Hematopoietic multipotent progenitor cell (in vitro differentiated cells): ENCODE measurements at places on chromosomes 11 and 22. TPM values are rescaled to one million over a fixed set of nuclear protein-coding genes. Genes with fewer than 3 reads are reported as not detected.

- DNase-seq, result no peak
These were observed 19.6 kb downstream of the MORC2 start for GRCh38 chr22:30948930-30949342.

DNA sequence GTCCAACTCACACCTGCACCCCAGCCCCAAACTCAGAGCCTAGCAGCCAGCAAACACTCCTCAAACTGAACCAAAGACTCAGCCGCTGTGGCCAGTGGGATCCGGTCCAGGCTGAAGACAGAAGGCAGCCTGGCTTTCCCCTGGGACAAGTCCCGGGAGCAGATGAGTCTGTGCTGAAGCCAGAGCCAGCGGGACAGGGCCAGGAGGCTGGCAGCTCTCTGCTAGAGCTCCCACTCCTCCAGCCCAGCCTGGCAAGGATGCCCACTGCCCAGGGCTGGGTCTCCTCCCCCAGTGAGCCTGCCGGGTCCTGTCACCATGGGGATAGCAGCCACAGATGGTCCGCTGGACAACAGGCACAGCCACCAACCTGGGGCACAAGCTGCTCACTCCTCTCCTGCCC, 42.9 kb upstream of the PRR5 start:
- DNase-seq, result no peak

The ASCL2 gene
- 6.7 TPM for total RNA-seq

GRCh38 chr11:115221461-115222069, 282.6 kb downstream of the CADM1 start:
- DNase-seq, result no peak

DNA sequence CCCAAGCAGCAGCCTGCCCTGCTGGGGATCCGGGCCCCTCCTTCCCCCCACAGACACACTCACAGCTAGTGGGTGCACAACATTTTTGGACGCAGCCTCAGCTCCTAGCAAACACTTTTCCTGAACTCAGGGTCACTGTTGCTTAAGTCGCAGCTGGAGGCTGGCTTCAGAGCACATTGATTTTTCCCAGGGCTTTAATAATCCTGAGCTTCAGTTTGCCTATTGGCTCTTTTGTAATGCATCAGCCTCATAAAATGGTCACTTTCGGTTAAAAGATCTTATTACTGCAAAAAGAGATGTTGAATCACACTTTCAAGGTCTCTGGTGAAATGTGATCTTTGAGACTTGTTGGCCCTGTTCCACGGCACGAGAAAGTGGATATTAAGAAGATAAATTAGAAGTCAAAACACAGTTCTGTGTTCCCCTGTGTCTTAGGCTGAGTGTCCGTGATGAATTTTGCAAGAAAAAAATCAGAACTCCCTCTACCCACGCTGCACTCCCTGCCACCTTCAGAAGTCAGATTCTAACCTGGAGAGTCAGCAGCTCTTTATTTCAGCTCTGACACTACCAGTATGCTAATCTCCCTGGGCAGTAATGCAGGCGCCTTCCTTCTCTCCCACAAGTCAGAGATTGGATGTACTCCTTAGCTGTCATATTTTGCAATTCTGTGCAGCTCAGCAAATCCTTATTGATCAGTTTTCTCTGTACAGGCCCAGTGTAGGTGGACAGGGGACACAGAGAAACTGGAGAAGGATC, 158.2 kb upstream of the E2F8 start:
- DNase-seq, result no peak
